HCEC 1CT (cell line): ENCODE measurements at places on chromosomes 6 and 20.

GRCh38 chr20:61314326-61315010 lies 62.4 kb downstream of the CDH4 start:
- no peak for DNase-seq

DNA sequence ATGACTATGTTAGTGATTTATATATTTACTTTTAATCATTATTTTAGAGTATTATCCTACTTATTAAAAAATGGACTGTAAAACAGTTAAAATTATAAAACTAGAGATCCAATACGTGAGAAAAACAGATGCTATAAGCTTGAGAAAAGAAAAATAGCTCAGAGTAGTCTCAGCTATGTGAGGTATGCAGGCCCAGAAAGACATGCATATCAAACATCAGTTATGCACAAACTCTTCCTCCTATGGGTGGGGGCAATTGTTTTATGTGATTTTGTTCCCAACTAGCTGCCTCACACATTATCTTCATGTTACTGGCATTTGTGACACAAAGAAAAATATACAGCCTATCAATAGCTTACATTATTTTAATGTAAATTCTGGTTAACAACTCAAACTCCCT lies 28.8 kb downstream of the RARS2 start:
- DNase-seq, result no peak

DNA sequence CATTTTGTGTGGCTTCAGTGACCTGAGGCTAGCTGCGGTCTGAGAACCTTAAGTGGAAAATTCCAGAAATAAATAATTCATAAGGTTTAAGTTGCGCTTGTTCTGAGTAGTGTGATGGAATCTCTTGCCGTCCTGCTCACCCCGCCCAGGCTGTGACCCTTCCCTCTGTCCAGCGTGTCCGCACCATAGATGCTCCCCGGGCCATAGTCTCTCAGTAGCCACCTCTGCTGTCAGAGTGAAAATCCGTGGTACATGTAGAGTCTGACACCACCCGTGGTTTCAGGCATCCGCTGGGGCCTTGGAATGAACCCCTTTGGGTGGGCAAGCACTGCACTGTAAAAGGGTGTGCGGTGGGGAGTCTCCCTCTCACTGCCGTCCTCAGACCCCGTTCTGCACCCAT lies 11.7 kb downstream of the UNC93A start:
- DNase-seq, result no peak

DNA sequence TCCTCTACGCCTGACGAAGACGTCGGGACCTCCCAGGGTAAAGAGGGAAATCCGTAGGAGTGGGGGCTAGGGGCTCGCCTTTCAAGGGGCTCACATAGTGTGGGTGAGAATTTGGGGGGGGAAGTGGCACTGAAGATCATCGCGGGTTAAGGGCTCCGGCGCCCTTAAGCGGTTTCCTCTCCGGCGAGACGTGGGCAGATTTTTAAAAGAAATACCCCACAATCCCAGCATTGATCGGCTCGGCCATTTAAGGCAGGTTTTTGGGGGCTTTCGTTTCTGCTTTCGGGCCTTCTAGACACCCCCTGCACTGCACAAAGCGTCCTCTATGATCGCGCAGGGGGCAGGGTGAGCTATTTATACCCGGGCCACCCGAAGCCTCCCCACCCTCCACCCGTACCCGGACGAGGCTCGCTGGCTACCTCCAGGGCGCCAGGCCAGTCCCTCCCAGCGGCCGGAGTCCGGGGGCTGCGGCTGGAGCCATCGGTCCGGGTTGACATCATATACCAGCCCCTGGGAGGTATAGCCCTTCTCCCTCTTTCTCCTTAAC lies 1.2 kb downstream of the NKX2-2 start:
- no peak for DNase-seq

GRCh38 chr6:156111913-156112312 lies 656.3 kb upstream of the NOX3 start:
- DNase-seq, result no peak

- DNase-seq, result no peak
Observed at GRCh38 chr6:24191346-24191745, 65.3 kb downstream of the NRSN1 start.

GRCh38 chr6:3041147-3041546 lies 27.1 kb upstream of the RIPK1 start:
- DNase-seq, result no peak

- DNase-seq, result no peak
Observed at GRCh38 chr6:9825526-9825925, 589.3 kb downstream of the TFAP2A start.

DNA sequence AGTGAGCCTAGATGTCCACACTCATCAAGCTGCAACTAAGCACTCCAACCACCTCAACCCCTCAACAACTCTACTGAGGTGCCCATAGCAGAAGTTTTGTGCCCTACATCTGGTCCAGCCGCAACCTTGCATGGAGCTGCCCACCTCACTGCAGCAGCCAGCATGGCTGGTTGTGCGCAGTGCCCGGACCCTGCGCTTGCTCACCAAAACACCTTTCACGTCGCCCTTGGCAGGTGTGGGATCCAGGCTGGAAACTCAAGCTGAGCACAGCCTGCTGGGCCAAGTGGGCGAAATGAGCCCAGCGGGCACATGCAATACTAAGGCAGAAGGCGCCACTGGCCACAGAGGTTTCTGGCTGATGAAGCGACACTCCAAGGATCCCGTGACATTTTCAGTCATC lies 902.4 kb downstream of the TBC1D32 start:
- no peak for DNase-seq

- DNase-seq, result no peak
Observed at GRCh38 chr6:4786996-4787395, 10.8 kb downstream of the CDYL start.

DNA sequence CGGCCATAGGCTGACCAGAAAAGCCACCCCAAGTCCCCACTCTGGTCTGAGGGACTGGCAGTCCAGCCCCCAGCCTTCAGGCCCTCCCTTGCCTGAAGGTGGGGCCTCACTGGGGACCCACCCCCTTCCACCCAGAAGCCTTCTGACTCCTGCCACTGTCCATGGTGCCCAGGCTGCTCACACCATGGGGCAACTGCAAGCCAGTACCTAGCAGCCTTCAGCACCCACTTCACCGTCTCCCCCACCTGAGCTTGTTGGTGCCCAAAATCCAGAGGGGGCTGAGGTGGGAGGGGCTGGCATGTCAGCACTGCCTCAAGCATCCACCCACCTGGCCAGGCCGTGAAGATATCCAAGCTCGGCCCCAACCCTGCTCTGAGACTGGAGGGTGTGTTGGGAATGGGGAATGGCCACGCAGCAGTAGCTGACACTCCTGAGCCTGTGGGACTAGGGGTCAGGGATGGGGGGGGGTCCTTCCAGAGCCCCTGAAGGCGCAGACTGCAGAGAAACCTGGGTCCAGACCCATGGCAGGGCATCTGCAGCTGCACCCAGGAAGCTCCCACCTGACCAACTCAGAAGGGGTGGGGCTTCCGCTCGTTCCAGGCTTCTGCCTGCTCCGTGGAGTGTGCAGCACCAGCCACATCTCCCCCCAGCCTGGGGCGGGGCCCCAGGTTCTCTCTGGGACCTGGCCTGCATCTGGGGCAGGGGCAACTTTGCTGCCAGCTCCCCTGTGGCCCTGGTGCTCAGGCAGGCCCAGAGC lies 942.1 kb upstream of the EPHA7 start:
- no peak for DNase-seq

GRCh38 chr6:41462033-41462432 lies 84.1 kb upstream of the FOXP4 start:
- no peak for DNase-seq
